ENCODE measurements at places on chromosomes 13 and 19. TPM values are rescaled to one million over a fixed set of nuclear protein-coding genes. Genes with fewer than 3 reads are reported as not detected.

MBD3L2 gene
- not detected for polyA plus RNA-seq

LENG9 gene
- 0.77 TPM for polyA plus RNA-seq

ZNF544 gene
- 35.9 TPM for polyA plus RNA-seq

PNMA8C gene
- polyA plus RNA-seq = not detected

GRIK5 gene
- 3.4 TPM for polyA plus RNA-seq

KCNK6 gene
- polyA plus RNA-seq = 2.4 TPM

FOXO1 gene
- polyA plus RNA-seq = 14.0 TPM

LRP3 gene
- polyA plus RNA-seq = 31.8 TPM

FCER2 gene
- polyA plus RNA-seq = 0.39 TPM

PNMA8B gene
- polyA plus RNA-seq = 4.1 TPM

CLDN10 gene
- polyA plus RNA-seq = 0.16 TPM

ZFR2 gene
- polyA plus RNA-seq = 43.0 TPM

USHBP1 gene
- 2.2 TPM for polyA plus RNA-seq

ZNF729 gene
- polyA plus RNA-seq = not detected

GJB6 gene
- not detected for polyA plus RNA-seq

ZNF836 gene
- polyA plus RNA-seq = 7.3 TPM

ZNF772 gene
- 11.3 TPM for polyA plus RNA-seq

SYNGR4 gene
- not detected for polyA plus RNA-seq

ZFP30 gene
- polyA plus RNA-seq = 7.1 TPM

NEK5 gene
- 0.71 TPM for polyA plus RNA-seq

PTGIR gene
- polyA plus RNA-seq = not detected

ATXN8OS gene
- polyA plus RNA-seq = not detected

POSTN gene
- 4.0 TPM for polyA plus RNA-seq

RAB4B gene
- polyA plus RNA-seq = 38.9 TPM

TICAM1 gene
- polyA plus RNA-seq = 4.2 TPM

SIGLEC5 gene
- polyA plus RNA-seq = not detected

PCSK4 gene
- 9.6 TPM for polyA plus RNA-seq

MAP4K1 gene
- polyA plus RNA-seq = 4.6 TPM

ERICH6B gene
- polyA plus RNA-seq = 1.5 TPM

N4BP2L1 gene
- polyA plus RNA-seq = 2.0 TPM

FFAR1 gene
- polyA plus RNA-seq = not detected

ZNF560 gene
- polyA plus RNA-seq = 0.50 TPM

IRGC gene
- polyA plus RNA-seq = not detected

LILRA1 gene
- polyA plus RNA-seq = not detected

HSH2D gene
- 0.12 TPM for polyA plus RNA-seq

ZNF99 gene
- polyA plus RNA-seq = not detected

RASIP1 gene
- 1.5 TPM for polyA plus RNA-seq

C19orf67 gene
- polyA plus RNA-seq = 4.1 TPM

C5AR1 gene
- not detected for polyA plus RNA-seq

ZNF823 gene
- 4.7 TPM for polyA plus RNA-seq

CCL25 gene
- polyA plus RNA-seq = not detected

MTMR6 gene
- 12.0 TPM for polyA plus RNA-seq

DENND1C gene
- polyA plus RNA-seq = 10.4 TPM

BCKDHA gene
- polyA plus RNA-seq = 200 TPM

ATP4B gene
- not detected for polyA plus RNA-seq

SIPA1L3 gene
- 9.3 TPM for polyA plus RNA-seq

ZNF418 gene
- 6.1 TPM for polyA plus RNA-seq

PPP1R37 gene
- polyA plus RNA-seq = 11.8 TPM

HSPB6 gene
- polyA plus RNA-seq = 0.76 TPM

SLC6A16 gene
- 4.0 TPM for polyA plus RNA-seq

CD209 gene
- polyA plus RNA-seq = not detected

SOHLH2 gene
- polyA plus RNA-seq = 9.2 TPM
